ENCODE measurements at places on chromosomes 12 and 14.

DNA sequence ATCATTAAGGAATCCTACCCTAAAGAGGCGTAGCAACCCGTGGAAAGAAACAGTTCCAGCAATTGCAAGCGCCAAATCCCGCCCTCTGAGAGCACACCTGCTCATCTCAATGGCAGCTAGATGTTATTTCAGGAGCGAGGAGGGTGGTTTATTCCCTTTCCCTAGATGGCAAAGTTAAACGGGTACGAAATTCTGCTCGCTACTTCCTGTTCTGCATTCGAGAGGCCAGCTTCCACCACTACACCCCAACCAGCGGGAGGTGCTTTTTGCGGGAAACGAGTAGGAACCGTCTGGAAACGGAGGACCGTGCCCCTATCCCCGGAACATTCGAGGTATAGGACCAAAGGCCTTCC, 536 bp downstream of the VPS29 start:
- H3K27ac ChIP-seq: peak overlapping the region; percentile 99
- H3K36me3 ChIP-seq: peaks cover 23% of the 10 kb centered on the region
- DNase-seq: no peak
- H3K27me3 ChIP-seq: peaks cover 3% of the 10 kb centered on the region
- H3K4me1 ChIP-seq: peaks cover 43% of the 10 kb centered on the region

GRCh38 chr14:90449411-90449810, 52.6 kb downstream of the CALM1 start:
- H3K4me3 ChIP-seq: no peak overlapping the region
- H3K27me3 ChIP-seq: no peaks in the 10 kb centered on the region
- no peak for DNase-seq
- peaks cover 11% of the 10 kb centered on the region for H3K4me1 ChIP-seq
- no peak overlapping the region for H3K27ac ChIP-seq
- no peaks in the 10 kb centered on the region for H3K36me3 ChIP-seq

DNA sequence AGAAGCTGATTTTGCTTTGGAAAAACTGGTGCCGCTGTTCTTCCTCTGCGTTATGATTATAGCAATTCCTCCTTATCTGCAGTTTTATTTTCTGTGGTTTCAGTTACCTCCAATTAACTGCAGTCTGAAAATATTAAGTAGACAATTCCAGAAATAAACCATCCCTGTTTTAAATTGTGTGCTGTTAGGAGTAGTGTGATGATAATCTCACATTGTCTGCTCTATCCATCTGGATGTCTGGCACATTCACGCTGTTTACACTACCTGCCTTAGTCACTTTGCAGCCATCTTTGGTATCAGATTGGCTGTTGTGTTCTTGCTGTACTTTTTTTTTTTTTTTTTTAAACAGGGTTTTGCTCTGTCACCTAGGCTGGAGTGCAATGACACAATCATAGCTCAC, 141.0 kb downstream of the GRIP1 start:
- DNase-seq: no peak
- H3K36me3 ChIP-seq: no peaks in the 10 kb centered on the region
- H3K4me3 ChIP-seq: no peak overlapping the region

DNA sequence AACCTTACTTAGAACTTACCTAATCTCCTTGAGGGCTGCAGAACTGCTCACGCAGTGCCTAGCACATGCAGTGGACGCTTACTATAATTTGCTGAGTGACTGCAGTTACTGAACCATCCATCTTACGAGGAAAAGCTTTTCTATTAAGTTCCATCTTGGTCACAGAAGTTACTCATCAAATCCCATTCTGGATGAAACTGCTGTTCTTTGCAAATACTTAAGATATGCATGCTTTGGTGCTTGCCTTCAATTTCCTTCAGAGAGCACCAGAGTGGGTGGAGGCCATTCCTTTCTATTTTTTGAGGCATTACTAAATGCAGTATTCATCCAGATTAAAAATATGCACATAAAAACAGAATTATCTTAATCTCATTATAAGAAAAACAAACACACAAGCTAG, 17.7 kb upstream of the PELI2 start:
- DNase-seq: no peak
- H3K4me1 ChIP-seq: no peaks in the 10 kb centered on the region
- no peak overlapping the region for H3K4me3 ChIP-seq
- H3K27ac ChIP-seq: no peak overlapping the region
- H3K36me3 ChIP-seq: no peaks in the 10 kb centered on the region

DNA sequence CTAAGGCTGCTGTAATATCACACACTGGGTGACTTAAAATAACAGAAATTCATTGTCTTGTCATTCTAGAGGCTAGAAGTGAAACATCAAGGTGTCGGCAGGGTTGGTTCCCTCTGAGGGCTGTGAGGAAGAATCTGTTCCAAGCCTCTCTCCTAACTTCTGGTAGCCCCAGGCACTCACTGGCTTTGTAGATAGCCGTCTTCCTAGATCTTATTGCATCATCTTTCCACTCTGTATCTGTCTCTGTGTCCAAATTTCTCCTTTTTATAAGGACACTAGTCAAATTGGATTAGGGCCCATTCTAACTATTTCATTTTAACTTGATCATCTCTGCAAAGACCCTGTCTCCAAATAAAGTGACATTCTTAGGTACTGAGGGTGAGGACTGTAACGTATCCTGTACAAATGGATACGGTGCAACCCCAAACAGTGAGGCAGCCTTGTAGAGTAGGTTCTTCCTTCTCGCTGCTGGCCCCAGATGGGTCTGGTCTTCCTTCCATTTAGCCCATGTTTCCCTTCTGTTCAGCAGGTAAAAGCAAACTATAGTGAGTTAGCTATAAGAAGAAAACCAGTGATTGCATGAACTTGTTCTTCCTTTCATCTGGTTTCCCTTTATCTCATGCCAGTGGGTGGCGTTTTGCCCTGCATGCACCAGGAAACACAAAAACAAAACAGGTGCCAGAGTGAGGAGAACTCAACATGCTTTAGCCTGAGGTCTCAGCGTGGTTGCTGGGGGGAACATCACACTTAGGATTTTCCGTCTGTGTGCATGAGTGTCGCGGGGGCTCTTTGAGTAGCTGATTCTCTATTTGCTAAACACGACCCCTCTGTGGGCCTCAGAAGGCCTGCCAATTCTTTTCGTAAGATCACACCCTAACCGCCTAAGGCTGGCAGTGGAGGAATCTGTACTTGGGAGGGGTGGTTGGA, 19.5 kb downstream of the TTC9 start:
- peak; percentile 46 for DNase-seq
- H3K27me3 ChIP-seq: no peaks in the 10 kb centered on the region
- H3K36me3 ChIP-seq: peaks cover 5% of the 10 kb centered on the region
- peak overlapping the region; percentile 56 for H3K4me3 ChIP-seq
- peaks cover 93% of the 10 kb centered on the region for H3K4me1 ChIP-seq
- H3K27ac ChIP-seq: peak overlapping the region; percentile 86

GRCh38 chr12:129570796-129571400, 332.9 kb downstream of the TMEM132D start:
- H3K36me3 ChIP-seq: no peaks in the 10 kb centered on the region
- no peak overlapping the region for H3K27ac ChIP-seq
- H3K4me3 ChIP-seq: no peak overlapping the region
- H3K27me3 ChIP-seq: no peaks in the 10 kb centered on the region
- H3K4me1 ChIP-seq: no peaks in the 10 kb centered on the region
- DNase-seq: no peak

DNA sequence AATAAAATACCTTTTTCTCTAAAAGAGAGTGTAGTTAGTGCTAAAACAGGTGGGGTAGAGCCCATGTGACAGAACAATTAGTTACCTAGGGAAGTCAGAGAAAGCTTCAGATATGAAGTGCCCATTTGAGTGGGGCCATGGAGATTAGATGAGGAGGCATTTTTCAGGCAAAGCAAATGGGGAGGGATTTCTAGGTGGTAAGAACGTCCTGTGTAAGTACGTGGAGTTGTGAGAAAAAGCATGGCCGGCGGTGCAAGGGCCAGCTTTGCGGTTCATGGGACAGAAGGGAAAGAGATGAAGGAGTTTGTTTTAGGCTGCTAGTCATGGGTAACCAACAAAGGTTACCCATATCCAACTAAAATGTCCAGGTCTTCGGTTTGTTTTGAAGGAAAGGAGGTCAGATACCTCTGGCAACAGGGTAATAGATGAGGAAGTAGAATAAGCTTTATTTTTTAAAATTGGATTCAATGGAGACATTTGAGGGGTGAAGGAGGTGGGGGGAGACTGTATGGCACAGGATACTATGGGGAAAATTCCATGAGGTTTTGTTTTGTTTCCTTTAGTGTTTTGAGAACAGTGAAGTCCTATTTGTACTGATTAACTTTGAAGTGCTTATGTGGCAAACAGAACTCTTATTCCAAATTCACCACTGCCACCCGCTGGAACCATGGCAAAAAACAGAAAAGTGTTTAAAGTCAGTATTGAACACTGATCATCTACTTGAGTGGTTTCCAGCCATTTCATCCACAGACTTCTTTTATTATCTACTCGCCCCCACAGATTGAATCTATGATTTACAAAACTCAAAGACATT, 10.0 kb upstream of the SNRPF start:
- H3K4me3 ChIP-seq: no peak overlapping the region
- peaks cover 19% of the 10 kb centered on the region for H3K27me3 ChIP-seq
- no peak overlapping the region for H3K27ac ChIP-seq
- H3K36me3 ChIP-seq: no peaks in the 10 kb centered on the region
- no peak for DNase-seq

DNA sequence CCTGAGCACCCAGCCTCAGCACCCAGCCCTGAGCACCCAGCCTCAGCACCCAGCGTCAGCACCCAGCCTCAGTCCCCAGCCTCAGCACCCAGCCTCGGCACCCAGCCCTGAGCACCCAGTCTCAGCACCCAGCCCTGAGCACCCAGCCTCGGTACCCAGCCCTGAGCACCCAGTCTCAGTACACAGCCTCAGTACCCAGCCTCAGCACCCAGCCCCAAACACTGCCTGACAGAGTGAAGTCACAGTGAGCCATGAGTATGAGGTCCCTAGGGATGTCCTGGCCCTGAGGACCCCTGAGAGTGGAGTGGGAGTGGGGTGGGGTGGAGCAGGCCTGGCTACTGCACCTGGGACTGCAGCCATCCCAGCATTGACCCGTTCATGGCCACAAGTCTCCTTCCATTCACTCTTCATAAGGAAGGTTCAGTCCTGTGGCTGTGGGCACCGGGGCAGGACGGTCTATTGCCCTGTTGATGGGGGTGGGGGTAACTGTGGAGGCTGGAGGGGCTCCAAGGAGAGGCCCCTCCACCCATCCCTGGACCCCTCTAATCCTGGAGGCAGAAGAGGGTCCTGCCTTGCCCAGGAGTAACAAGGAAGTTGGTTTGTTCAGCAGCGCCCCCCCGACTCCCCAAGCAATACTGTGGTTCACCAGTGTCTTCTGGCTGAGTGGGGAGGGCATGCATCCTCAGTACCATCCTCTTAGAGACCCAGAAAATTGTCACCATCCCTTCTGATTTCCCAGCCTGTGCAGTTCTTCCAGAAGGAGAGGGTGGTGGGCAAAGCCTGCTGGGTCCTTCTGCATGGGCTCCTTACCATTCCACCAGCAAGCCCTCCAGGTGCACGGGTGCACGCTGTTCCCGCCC, 140.5 kb downstream of the ADGRD1 start:
- no peak overlapping the region for H3K27ac ChIP-seq
- H3K36me3 ChIP-seq: no peaks in the 10 kb centered on the region
- DNase-seq: no peak
- peaks cover 34% of the 10 kb centered on the region for H3K4me1 ChIP-seq

GRCh38 chr14:101992708-101993107, 28.3 kb downstream of the DYNC1H1 start:
- peak; percentile 7 for DNase-seq
- no peaks in the 10 kb centered on the region for H3K27me3 ChIP-seq
- no peak overlapping the region for H3K4me3 ChIP-seq
- peak overlapping the region; percentile 57 for H3K27ac ChIP-seq
- peaks cover 8% of the 10 kb centered on the region for H3K4me1 ChIP-seq
- peaks cover 58% of the 10 kb centered on the region for H3K36me3 ChIP-seq

DNA sequence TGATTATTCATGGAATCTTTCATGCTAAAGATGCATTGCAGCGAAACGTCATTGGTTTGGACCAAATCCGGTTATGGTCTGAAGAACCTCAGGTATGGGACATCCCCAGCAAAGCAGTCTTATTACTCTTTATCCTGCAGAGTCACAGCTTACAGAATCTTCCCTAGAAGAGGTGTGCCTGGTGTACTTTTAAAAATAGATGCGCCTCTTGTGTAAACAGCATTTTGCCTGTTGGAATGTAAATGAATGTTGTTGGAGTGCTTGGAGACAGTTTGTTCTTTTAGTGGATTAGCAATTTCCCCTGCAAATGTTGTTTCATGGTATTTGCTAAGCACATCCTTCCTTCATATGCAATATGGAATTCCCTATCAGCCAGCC, 242.5 kb downstream of the ZFP36L1 start:
- H3K36me3 ChIP-seq: no peaks in the 10 kb centered on the region
- no peaks in the 10 kb centered on the region for H3K27me3 ChIP-seq
- no peak for DNase-seq
- no peak overlapping the region for H3K4me3 ChIP-seq
- no peak overlapping the region for H3K27ac ChIP-seq
- H3K4me1 ChIP-seq: peaks cover 12% of the 10 kb centered on the region

DNA sequence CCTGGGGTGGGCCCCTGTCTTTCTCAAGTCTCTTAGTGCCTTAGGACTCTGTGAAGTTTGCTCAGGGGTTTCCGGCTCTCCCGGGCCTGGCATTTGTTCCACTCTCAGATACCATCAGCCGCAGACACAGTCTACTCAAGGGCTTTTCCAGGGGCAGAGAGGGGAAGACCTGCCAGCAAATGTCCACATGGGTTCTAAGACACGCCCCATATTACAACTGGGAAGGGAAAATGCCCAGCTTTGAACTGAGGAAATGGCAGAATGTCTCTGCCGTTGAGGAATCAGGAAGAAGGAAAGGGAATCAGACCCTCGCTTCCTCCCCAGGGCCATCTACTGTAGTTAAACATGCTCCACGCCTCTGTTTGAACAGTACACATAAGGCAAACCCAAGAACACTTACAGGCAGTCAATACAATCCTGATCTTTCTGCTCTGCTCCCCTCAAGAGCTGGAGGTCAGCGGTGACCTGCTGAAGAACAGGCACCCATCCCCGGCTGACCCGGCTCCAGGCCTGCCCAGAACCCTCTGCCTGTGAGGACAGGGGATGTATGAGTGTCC, 7.9 kb downstream of the CCDC85C start:
- no peak overlapping the region for H3K4me3 ChIP-seq
- H3K4me1 ChIP-seq: peaks cover 15% of the 10 kb centered on the region
- H3K27ac ChIP-seq: no peak overlapping the region
- no peaks in the 10 kb centered on the region for H3K36me3 ChIP-seq

DNA sequence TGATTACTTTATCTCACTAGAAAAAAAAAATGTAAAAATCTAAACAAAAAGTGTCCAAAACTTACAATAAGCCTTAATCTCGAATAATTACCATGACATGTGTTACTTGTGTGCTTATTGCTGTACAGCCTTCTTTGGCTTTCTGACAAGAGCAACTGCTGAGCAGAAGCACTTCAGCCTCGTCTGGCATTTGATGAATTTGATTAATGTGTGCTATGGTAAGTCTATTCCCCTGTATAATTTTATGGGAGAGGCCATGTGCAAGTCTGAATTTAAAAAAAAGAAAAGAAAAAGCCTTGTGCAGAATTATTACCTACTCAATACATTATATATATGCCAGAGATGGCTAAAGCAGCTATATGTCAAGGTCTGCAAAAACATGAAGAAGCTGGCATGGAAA, 113.9 kb downstream of the AEBP2 start:
- H3K27ac ChIP-seq: no peak overlapping the region
- H3K27me3 ChIP-seq: no peaks in the 10 kb centered on the region

GRCh38 chr14:104115131-104115600, 23.2 kb upstream of the KIF26A start:
- no peaks in the 10 kb centered on the region for H3K4me1 ChIP-seq
- peaks cover 24% of the 10 kb centered on the region for H3K27me3 ChIP-seq
- peak overlapping the region; percentile 17 for H3K4me3 ChIP-seq
- DNase-seq: no peak

- H3K27ac ChIP-seq: no peak overlapping the region
- no peaks in the 10 kb centered on the region for H3K4me1 ChIP-seq
- H3K4me3 ChIP-seq: no peak overlapping the region
- peaks cover 74% of the 10 kb centered on the region for H3K36me3 ChIP-seq
Measured at GRCh38 chr12:132924356-132924755, 31.8 kb downstream of the ZNF605 start.

Data from activated naive CD8-positive, alpha-beta T cell treated with anti-CD3 and anti-CD28 coated beads, Interleukin-2, amount 50 U/mL, for 24 hours (primary cell).